ENCODE measurements at places on chromosomes 6 and 20.

DNA sequence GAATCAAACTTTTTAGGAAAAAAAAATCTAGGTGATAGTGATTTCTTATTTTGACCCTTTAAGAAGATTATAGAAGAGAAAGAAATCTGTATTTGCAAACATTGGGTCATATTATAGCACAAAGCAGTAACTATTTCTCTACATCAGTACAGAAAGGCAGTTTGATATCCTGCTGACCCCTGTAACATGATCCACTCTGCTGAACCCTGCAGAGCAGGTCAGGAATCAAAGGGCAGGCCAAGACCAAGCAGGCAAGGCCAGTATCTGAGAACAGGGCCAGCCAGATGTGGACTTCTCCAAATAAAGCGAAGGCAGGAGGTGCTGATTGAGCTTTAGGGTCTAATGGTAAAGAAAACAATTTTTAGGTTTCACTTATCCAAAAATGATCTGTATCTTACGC is 239.4 kb downstream of the PTPRK start:
- DNase-seq = no peak

DNA sequence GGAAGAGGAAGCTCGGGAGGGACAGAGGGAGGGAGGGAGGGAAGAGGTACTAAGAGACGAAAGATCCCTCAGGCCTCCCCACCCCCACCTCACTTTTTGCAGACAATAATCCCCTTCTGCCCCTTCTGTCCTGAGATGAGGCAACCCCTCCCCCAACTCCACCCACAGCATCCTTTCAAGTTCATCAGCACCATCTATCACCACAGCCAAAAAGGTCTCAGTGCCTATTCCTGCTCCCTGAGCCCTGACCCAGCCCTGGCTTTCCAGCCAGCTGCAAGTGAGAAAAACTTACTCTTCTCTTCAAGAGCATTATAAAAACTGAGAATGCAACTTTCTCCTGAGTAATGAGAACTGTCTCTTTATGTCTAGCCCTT is 133.2 kb upstream of the LRFN2 start:
- DNase-seq = no peak

DNA sequence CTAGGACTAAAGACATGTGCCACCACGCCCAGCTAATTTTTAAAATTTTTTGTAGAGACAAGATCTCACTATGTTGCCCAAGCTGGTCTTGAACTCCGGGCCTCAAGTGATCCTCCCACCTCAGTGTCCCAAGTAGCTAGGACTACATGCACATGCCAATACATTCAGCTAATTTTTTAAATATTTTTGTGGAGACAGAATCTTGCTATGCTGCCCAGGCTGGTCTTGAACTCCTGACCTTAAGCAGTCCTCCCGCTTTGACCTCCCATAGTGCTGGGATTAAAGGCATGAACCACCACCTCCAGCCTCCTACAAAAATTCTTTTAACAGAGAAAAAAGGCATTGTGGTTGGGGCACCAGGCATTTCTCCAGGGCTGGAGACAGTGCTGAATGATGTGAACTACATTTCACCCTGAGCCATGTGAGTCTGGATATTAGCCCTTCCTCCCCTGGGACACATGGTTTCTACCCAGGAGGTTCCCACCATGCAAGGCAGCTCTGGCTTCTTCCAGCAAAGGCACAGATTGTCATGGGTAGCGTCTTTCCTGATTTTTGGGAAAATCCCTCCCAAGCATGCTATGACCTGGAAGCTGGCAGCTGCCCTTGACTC is 36.3 kb upstream of the CMTR1 start:
- DNase-seq = peak; percentile 93

DNA sequence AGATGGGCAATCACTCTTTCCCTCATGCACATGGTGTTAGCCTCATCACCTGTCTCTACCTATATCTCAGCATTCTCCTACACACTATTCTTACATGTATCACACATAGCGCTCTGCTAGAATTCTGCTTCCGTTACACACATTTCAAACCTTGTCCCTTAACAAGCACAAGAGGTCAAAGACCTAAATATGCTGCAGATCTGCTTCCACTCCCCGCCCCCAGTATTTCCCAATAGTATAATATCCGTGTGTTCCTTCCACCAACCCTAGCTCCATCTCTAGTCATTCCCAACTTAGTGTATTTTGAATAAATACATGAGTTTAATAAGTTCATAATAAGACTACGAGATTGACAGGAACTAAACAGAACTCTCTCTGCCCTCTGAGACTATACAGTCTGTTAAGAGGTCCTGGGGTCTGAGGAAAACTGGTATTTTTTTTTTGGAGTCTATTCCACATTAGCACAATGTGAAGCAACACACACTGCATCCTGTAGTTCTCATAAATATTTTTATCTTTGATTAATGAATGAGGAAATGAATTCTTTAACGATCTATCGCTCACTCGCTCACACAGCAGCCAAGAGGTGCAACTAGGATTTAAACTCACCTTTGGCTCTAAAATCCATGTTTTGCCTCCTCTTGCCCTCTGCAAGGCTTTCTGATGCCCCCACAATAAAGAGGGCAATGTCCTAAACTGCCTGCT is 491.6 kb downstream of the QKI start:
- no peak for DNase-seq

DNA sequence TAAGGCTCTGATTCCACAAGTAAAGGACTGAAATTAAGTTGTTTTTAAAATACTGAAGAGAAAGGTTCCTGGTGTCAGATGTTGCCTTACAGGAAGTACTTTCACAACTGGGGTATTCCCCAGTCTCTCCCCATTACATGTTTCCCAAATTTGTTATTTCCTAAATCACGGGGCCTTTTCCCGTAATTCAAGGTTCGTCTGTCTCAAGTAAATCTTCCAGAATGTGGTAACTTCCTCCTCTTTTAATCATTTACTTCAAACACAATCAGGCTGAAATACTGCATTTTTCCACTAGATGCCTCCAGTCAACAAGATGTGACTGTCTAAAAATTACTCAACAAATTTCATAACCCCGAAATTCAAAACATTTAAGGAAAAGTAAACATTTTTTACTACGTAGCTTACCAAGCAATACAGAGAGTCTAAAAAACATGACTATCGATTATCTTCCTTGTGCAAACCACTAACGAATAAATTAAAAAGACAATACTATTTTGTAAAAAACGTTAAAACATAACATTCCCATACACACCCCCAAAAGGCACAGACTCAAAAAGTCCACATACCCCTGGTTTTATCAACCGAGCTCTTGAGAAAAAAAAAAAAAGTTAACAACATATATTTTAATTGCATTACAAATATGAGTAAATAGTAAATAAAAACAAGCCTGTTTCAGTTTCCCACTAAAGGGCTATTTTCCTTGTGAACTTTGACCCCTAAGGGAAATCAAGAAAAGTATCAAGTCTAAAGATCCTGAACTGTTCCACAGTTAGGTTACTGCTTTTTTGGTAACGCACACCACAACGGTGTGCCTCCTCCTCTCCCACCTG is 1.7 kb downstream of the SOD2 start:
- DNase-seq = peak; percentile 69

GRCh38 chr6:137259349-137259748 is 40.2 kb upstream of the IFNGR1 start:
- DNase-seq = no peak

DNA sequence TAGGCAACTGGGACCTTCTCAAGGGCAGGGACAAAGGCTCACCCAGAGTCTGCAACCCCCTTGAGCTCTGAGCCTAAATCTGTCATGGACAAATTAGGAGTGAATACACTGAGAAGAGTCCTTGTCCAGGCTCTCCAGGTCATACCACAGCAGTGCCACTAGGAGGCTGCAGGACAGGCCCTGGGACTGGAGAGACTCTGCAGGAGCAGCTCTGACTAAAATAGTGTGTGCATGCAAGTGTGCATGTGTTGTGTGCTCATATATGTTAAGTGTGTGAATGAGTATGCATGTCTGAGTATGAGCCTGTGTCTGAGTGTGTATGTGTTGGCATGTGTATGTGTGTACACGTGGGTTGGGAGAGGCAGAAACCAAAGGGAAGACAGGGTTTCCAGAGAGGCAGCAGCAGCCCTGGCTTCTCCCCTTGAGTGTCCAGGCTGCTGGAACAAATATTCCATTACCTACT is 27.1 kb downstream of the MRPL14 start:
- DNase-seq = peak; percentile 64

DNA sequence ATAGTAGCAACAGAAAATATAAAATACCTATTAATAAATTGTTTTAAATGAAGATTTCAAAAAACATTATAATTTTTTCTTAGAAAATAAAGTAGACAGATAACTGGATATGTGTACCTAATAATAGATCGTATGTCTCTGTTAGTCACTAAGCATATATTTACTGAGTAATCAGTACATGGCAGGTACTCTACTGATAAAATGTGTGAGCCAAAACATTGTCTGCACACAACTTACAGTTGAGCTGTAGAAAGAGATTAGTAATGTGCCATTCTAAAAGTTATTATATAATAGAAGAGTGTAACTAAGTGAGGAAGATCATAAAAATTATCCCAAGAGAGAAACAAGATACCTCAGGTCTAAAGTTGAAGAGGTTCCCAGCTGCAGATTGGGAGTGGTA is 929.9 kb upstream of the EPHA7 start:
- no peak for DNase-seq

GRCh38 chr20:18647777-18648176 is 59.9 kb downstream of the DTD1 start:
- DNase-seq = no peak

DNA sequence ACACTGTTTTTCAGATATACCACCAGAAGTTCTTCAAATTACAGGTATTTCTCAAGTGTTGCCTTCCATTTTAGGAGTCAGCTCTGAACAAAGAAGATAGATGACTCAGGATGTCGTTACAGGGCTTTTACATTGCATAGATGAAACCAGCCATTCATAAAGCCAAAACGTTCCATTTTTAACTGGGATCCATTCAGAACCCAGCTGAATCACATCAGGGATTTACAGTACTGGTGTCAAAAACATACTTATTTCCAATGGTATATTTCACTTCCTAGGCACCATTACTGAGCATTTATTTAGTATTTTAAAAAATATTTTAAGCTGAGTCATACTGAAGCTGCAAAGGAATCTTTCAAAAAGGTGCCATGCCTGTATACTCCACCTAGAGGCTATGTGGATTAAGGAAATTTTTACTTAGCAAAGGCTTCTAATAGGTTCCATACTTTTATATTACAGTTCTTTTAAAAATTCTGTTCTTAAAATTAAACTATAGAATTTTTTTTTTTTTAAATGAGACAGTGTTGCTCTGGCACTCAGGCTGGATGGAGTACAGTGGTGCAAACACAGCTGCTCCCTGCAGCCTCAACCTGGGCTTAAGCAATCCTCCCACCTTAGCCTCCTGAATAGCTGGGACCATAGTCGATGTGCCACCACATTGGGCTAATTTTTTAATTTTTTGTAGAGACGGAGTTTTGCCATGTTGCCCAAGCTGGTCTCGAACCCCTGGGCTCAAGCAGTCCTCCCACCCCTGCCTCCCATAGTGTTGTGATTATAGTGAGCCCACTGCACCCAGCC is 2.6 kb downstream of the ASF1A start:
- no peak for DNase-seq

DNA sequence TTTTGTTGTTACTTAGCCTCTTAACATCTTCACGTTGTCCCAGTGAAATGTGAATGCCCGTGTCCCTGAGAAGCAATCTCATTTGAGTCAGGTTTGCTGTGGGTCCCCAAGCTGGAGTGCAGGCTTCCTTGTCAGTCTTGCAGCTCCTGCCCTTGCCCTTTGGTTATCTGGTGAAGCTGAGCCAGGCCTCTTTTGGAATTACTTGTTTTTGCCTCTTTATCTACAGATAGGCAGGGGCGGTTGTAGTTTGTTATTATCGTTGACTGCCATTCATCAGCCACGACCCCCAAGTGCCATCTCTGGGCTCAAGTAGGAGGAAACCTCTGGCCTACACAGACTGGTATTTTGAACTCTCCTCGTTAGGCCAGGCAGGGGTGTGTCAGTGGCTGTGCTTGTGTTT is 2.2 kb downstream of the TMEM14C start:
- no peak for DNase-seq

- DNase-seq = peak; percentile 77
Observed at GRCh38 chr6:108835218-108835850, 12.9 kb upstream of the ARMC2 start.

DNA sequence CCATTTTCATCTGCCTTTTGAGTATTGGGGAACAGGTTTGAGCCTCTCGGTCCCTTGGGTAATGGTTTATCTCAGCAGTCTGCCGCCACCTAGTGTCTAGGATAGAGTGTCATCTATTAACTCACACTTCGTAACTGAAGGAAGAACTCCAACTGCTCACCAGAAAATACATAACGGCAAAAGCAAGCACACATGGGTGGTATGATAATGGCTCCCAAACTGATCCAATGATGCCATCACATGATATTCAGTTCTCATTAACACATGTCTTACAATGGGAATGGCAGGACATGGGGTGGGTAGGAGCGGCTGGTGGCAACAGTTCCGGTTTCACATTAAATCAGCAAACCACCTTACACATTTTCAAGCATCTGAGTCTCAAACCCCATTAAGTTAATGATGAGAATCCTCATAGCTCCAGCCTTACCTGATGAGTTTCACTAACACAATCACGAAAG is 110.7 kb upstream of the PHACTR1 start:
- DNase-seq = peak; percentile 70

DNA sequence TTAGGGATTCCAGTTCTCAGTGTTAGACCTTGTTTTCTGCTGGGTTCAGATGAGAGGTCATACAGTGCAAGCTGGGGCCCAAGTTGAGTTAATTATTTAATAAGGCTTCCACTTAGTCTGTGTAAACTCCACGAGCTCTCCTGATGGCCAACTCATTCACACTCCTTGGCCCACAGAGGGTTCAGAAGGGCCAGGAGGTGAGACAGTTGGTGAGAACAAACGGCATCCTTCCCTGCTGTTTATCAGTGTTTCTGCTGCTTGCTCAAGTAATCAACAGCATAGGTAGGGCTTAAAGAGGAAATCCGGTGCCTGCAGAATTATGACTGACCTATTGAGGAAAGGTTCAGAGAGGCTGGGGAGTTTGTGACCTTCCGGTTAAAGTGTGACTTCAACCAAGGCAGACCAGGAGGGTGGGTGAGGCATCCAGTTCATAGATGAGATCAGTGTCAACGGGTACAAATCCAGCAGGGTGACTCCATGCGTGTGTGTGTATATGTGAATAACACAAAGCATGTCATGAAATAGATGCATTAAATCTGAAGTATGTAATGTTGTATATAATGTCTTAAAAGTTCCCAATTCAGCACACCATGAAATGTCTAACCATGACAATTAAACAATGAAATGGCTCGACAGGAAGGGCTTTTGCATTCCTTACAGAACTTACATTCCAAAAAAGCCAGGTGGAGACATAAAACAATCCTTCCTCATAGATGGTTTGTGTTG is 37.4 kb upstream of the BCAS1 start:
- no peak for DNase-seq

DNA sequence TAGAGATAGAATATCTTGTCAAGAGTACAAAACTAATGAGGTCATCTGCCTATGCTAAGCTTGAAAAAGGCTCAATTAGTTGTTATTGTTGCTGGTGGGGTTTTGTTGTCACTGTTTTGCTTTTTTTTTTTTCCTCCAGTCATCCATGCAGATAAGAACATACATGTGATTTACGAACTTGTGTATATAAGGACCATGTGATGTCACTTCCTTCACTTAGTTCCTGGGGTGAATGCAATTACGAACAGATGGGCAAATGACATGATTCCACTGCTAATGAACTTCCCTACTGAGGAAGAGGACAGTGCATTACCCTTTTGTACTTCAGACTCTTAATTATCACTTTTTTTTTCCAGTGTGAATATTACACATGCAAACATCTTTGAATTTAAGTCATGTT is 1175.3 kb upstream of the GJE1 start:
- DNase-seq = no peak

GRCh38 chr6:128047989-128048388 is 147.1 kb upstream of the THEMIS start:
- DNase-seq = no peak

GRCh38 chr6:105797983-105798453 is 288.1 kb upstream of the PRDM1 start:
- no peak for DNase-seq

- DNase-seq = no peak
Observed at GRCh38 chr6:44401138-44401537, 13.6 kb downstream of the CDC5L start.

Data from trophoblast cell (in vitro differentiated cells and primary cell).